ENCODE measurements at places on chromosomes 7 and 10. TPM values are rescaled to one million over a fixed set of nuclear protein-coding genes. Genes with fewer than 3 reads are reported as not detected.

DNA sequence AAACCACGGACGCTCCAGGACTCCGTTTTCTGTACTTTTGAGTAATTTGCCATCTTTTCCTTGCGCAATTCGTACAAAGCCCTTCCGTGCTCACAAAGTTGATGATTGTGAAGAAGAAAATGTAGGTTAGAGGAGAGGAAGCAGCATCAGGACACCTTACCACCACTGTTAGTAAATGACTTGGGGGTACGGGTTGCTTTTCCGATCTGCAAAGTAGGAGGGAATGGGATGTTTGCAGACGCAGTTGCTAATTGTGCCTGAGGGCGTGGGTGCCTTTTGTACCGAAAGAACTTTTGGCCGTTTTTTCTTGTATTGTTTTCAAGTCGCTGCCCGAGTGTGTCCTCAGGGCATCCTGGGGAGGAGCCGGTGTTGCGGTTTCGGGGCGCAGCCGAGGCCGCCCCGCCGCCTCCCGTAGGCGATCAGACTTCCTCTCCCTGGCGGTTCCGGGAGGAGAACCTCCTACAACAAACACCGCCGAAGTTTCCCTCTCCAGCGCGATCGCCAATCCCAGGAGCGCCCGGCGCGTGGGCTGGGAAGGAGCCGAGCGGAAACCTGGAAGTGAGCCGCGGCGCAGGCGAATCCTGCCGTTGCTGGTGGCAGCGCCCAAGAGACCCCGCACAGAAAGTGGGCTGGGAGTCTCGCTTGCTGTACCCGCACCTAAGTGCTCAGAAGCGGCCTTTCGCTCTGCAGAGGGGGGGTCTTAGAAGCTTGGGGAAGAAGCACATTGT, 1.0 kb downstream of the PRR15 start:
- peak; percentile 77 for DNase-seq

- no peak for DNase-seq
Observed at GRCh38 chr10:131875501-131875900, 25.3 kb upstream of the PPP2R2D start.

- no peak for DNase-seq
Observed at GRCh38 chr10:72846238-72846637, 47.3 kb upstream of the OIT3 start.

DNA sequence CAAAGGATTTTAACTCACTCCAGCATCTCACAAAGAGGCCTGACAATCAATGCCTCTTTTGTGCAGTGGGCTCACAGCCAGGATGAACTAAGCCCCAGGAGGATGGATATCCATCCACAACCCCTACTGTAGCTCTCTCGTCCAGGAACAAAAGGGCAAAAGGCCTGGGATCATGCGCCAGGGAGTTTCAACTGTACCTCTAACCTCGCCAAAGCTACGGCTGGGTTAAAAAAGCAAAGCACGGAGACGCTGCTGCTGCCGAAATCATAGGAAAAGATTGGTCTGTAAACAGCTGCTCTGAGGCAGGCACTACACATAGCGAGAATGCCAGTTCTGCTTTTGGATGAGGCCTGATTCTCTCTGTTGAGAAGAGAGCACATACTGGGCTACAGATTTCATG, 32.1 kb downstream of the VSTM4 start:
- DNase-seq: peak; percentile 74

DNA sequence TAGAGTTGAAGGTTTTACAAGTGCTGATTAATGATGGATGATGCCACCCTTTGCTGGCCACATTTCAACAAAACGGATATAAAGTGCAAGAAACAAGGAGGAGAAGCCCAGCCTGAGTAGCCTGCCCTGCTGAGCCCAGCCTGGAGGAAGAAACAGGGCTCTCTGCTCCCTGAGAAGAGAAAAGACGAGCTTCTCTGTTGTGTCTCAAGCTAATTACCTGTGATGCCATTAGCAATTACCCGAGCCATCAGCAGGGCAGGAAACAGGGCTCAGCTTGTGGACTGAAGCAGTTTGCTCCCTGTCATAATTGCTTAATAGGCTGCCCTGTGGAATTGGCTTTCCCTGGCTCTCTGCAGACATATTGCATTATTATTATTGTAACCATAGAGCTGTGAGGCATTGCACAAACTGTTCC, 709.3 kb upstream of the AUTS2 start:
- DNase-seq: no peak

GRCh38 chr10:71314028-71314693, 4.9 kb upstream of the SLC29A3 start:
- peak; percentile 77 for DNase-seq

DNA sequence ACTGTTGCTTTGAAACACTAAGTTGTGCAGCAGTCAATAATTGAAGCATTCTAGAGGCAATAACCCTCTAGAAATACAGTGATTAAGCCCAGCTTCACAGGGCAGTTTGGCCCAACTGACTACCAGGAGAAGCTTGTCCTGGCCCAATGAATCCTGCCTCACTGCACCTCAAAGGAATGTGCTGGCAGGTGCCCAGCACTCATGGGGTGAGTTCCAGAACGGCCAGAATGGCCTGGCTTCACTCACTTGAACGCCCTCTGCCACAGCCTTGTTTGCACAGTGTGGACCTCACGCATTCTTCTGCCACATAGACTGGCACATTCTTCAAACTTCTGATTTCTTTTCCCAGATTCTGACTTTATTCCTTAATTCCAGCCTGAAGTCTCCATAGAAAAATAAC, 6.6 kb upstream of the ITIH2 start:
- DNase-seq: no peak

- DNase-seq: no peak
Observed at GRCh38 chr7:82359426-82359825, 84.2 kb downstream of the CACNA2D1 start.

DNA sequence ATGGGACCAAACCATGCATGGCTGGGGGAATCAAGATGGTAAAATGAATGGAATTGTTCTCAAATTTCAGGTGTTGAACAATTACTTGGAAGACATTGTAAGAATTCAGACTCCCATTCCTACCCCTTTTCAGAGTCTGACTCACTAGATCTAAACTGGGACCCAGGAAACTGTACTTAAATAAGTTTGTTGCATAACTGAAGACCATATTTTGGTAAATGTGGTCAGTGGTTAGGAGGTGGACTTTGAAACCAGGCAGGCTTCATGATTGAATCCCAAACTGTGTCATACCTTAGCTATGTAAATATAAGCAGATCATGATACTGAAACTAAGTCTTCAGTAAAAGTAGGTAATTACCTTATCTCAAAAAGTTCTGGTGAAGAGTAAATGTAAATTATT, 41.7 kb downstream of the ZWINT start:
- DNase-seq: no peak

- no peak for DNase-seq
Observed at GRCh38 chr7:19269301-19269700, 124.1 kb upstream of the FERD3L start.

DNA sequence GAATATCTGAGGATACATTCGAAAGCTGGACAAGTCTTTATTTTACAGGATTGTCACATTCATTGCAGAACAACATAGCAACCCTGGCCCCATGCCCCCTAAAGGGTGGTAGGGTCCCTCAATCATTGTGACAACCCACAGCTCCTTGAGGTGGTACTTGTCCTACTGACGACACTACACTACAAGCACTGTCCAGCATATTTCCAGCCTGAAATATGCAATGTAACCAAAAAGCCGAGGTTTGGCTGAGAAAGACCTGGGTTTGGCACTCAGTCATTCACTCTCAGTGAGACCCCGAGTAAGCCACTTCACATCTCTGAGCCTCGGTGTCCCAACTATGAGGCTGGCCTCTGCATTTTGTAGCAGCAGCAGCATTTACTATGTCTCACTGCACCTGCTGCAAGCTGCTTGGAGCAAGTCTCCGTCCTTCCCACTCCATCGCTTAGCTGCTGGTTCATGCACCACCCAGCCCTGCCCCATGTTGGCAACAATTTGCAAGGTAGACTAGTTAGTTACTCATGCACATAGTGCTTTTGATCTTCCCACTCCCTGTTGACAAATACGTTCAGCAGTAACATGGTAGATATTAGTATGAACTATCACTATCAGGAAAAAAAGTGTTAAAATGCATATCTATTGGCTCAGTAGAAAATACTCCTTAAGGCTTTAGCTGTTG, 43.6 kb upstream of the TNPO3 start:
- no peak for DNase-seq

- DNase-seq: no peak
Observed at GRCh38 chr7:24917510-24918239, 62.3 kb downstream of the OSBPL3 start.

PLPP4 gene
- total RNA-seq: 0.23 TPM

CXCL12 gene
- total RNA-seq: 103 TPM

PRSS2 gene
- total RNA-seq: 3.4 TPM

ADAM8 gene
- total RNA-seq: 3.2 TPM

All from ovary (tissue), 10 donors.